ENCODE measurements at places on chromosomes 12 and 14.

DNA sequence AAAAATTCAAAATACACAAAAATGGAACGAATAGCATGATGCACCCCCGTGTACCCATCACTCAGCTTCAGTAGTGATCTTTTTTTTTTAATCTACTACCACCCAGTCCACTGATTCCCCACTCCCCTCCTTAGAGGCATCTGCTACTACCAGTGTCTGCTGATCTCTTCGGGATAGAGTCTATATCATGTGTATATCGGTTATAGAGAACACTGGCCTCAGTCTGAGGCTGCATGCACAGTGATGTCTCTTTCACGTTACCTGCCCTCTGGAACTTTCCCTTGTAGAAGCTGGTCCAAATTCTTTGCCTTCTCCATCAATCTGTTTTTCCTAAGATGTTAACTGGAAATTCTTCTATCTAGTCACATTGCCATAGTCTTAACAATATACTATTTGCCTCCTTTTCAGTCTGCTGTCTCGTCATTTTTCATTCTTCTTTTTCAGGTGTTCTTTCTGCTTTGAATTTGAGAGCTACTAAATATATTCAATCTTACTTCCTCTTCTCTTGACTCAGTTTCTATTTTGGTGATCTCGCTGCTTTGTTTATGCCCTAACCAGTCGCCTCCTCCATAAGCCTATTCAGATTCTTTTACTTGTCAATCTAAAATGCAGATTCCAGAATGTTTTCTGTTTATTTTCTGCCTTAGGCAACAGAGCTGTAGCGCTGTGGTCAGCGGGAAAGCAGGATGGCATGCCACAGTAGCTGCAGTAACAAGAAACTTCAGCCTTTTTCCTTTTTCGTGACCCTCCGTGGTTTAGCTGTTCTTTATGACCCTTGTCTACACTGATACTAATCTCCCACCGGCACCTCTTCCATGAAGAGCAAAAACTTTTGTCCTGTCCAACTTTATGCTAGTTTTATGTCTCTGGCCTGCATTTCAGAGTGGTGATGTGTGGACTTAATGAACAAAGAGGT is 67.0 kb downstream of the FBXW8 start:
- DNase-seq: no peak

GRCh38 chr12:108326254-108326750 is 12.8 kb downstream of the CMKLR1 start:
- no peak for DNase-seq

GRCh38 chr12:90098132-90098779 is 389.6 kb upstream of the ATP2B1 start:
- DNase-seq: no peak

- no peak for DNase-seq
Measured at GRCh38 chr14:38073641-38074040, 134.1 kb upstream of the SSTR1 start.

- DNase-seq: no peak
Measured at GRCh38 chr14:50198499-50198898, 32.9 kb downstream of the SOS2 start.

GRCh38 chr12:104534162-104534856 is 77.6 kb downstream of the CHST11 start:
- no peak for DNase-seq
